ENCODE measurements at places on chromosomes 12 and 14.

GRCh38 chr14:104868060-104868740 is 3.1 kb downstream of the CEP170B start:
- DNase-seq: no peak

DNA sequence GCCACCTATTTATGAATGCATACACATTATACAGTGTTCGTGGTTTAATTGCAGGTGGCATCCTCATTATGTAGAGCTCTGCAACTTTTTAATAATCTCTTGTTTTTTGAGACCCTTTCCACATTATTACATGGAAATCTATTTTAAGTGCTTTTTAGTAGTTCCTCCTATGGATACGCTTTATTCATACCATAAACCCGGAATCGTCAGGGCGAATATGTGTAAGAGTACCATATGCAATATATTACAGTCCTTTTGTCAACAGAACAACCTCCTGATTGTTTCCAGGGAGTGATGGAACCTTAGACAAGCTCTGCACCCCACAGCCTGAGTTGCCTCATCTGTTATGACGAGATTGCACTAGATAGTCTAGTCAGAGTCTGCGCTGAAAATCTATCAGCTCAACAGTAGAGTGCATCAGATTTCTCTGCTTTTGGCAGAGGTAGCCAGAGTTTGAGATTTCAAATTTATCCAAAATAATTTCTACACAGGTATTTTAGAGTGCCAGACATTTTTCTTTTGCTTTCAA is 33.6 kb downstream of the EID3 start:
- no peak for DNase-seq

GRCh38 chr12:38983117-38983571 is 77.8 kb upstream of the CPNE8 start:
- DNase-seq: no peak

GRCh38 chr12:94536040-94536965 is 76.6 kb upstream of the CEP83 start:
- DNase-seq: no peak

GRCh38 chr12:89789862-89790261 is 81.2 kb upstream of the ATP2B1 start:
- no peak for DNase-seq

DNA sequence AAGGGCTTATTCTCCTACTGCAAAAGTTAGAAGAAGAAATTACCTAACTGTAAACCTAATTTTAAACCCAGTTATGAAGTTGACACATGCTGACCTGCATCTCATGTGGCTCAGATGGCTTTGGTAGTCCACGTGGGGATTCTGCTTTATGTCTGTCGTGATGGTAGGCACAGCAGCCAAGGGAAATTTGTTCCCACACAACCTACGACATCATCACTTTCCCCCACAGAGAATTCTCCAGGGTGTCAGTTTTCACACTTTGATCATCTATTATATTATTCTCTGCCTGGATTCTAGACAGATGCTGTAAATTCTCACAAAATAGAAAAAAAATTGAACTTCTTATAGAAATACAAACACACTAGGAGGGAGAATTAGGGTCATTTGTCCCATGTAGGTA is 70.6 kb downstream of the PTHLH start:
- DNase-seq: no peak

GRCh38 chr14:85437148-85437547 is 92.8 kb upstream of the FLRT2 start:
- no peak for DNase-seq

GRCh38 chr14:42460673-42461072 is 854.0 kb downstream of the LRFN5 start:
- no peak for DNase-seq

DNA sequence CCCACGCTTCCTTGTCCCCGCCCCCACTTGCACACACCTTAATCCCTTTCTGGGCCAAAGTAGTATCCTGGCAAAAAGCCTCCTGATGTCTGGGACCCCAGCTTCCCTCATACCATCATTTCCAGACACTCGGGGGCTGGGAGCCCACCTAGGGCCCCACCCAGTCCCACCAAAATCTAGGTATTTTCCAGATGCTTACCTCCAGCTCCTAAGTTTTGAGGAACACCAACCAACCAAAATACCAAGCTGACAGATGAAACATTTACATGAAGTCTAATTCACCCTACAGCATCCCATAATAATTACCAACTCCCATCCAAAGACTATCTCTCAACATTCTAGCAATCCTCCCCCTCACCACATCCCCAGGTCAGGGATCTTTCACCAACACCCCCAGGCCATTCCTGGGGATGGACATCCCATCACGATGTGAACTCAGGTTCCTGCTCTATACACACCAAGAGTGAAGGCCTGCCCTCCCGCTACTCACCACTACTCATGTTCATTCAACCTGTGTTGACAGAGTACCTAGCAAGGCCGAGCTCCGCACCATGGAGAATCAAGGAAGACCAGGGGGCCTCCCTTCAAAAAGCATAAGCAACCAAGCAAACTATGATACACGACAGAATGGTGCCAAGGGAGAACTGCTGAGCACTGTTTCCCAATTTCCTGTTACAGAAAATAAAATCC is 1.6 kb upstream of the CHD4 start:
- peak; percentile 59 for DNase-seq

- DNase-seq: no peak
Measured at GRCh38 chr14:90572441-90573150, 175.8 kb downstream of the CALM1 start.

DNA sequence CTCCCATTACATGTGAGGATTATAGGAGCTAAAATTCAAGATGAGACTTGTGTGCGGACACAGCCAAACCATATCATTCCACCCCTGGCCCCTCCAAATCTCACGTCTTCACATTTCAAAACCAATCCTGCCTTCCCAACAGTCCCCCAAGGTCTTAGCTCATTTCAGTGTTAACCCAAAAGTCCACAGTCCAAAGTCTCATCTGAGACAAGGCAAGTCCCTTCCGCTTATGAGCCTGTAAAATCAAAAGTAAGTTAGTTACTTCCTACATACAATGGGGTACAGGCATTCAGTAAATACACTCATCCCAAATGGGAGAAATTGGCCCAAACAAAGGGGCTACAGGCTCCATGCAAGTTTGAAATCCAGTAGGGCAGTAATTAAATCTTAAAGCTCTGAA is 76.1 kb downstream of the CRADD start:
- no peak for DNase-seq

DNA sequence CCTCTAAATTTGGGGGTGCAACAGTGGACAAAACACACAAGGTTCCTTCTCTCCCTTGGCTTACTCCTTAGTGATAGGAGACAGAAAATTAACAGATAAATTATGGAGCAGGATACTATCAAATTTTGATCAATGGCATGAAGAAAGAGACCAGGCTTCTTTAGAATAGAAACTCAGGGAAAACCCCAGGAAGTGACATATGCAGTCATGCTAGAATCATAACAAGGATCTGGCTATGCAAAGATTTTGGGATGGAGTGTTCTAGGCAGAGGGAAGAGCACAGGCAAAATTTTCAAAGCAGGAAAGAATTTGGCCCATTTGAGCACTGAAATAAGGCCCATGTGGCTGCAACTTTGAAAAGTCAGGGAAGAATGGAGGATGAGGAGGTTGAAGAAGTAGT is 182.3 kb upstream of the PLEKHG7 start:
- no peak for DNase-seq

GRCh38 chr12:91110311-91110924 is 876 bp downstream of the LUM start:
- no peak for DNase-seq

DNA sequence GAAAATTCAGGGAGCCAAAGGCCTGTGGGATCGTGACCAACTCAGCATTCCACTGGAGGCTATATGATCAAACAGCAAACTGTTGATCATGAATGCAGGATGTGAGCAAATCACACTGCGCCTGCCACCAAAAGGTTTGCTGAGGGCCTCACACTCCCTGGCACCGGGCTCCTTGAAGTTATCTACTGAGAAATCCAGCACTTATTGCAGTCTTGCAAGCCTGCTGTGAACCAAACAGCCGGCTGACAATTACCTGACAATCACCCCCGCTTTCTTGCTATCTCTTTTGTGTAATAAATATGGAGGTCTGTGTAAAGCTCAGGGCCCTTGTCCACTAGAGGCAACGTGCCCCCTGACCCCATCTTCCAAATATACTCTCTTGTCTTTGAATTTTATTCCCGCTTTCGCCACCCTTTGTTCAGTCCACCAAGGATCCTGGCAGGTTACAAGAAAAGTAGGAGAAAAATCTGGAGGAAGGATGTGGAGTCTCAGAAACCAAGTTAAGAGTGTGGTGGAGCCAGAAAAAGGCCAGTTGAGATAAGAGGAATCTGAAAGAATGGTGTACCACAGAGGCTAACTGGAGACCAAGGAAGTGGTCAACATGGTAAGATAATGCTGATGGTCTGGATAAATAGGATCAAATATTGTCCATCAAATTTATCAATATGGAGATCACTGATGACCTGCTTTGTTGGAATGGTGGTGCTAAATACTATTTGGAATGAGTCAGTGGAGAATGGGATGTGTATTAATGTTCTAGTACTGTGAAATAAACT is 229.2 kb downstream of the ALX1 start:
- no peak for DNase-seq

DNA sequence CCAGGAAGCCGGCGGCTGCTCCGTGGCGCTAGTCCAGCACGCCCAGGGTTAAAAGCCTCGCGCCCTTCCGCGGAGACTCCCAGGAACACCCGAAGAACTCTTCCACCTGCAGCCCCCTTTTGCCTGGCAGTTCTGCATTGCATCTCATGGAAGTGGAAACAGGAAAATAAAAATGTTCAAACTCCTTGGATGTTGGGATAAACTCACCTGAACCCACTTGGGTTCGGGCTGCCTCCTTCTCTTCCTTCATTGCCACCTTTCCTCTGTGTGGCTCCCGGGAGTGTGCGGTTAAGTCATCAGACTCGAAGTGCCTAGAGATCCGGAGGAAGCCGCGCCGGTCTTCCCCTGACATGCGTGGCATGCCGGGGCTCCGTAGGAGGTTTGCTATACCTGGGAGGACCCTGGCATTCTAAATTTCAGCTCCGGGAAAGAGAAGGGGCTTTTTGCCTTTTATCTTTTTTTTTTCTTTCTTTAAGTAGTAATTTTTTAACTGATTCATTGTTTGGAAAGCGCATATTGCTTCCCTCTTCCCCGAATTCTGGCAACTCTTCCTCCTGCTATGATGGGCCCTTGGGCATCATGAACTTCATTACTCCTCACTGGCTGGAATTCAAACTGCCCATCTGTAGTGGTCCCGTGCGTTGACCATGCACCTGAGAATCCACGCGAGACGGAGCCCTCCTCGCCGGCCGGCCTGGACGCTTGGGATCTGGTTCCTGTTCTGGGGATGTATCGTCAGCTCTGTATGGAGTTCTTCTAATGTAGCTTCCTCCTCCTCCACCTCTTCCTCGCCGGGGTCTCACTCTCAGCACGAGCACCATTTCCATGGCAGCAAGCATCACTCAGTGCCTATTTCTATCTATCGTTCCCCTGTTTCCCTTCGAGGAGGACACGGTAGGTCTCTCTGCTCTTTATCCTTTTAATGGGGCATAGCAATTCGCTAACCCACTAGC is 931.4 kb downstream of the DIO2 start:
- no peak for DNase-seq

DNA sequence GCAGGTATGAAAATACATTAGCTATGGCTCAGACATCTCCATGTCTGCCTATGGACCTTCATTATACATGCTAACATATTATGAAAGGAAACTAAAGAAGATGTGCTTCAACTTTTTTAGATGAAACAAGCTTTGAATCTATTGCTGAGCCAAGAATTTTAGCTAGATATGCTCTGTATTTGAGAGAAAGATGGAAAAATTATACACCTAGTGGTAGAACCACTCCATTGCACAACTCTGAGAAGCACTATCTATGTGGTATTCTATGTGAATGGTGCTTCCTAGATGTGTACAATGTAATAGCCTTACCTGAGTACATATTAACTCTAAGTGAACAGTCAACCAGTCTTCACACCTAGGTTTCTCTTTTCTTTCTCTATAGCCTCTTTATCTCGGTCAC is 17.3 kb downstream of the EPYC start:
- no peak for DNase-seq

DNA sequence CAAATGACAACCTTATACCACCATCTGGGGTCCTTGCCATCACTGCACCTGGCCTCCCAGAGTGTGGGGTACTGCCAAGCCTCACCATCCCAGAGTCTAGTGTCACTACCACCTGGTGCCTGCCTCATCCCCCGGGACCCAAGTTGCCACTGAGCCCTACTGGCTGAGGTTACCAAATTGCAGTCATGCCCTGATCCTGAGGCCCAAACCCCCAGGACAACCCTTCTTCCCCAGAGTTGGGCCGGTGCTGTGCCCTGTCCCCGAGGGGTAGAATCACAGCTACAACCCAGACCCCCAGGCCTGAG is 8.4 kb upstream of the SFSWAP start:
- DNase-seq: no peak

- no peak for DNase-seq
Measured at GRCh38 chr14:89912667-89913211, 41.8 kb downstream of the EFCAB11 start.

- no peak for DNase-seq
Measured at GRCh38 chr14:55813630-55814029, 233.6 kb downstream of the KTN1 start.

GRCh38 chr12:16605642-16606116 is 283 bp downstream of the LMO3 start:
- no peak for DNase-seq

DNA sequence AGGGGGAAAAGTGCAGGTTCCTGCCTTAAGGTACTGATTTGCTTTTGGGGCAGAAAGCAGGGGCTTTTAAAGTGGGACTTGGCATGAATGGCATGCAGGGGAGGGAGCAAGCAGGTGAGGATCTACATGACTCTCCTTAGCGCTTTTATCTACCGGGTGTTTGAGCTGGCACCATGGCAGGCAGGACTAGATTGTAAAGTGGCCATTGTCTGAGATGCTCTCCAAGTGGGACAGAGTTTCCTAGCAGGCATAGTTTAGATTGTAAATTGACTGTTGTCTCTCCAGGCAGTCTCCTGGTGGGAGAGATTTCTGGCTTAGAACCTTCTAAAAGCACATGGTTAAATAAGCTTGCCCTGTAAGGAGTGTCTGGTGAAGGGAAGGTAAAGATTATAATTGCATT is 5.3 kb upstream of the DICER1 start:
- no peak for DNase-seq

DNA sequence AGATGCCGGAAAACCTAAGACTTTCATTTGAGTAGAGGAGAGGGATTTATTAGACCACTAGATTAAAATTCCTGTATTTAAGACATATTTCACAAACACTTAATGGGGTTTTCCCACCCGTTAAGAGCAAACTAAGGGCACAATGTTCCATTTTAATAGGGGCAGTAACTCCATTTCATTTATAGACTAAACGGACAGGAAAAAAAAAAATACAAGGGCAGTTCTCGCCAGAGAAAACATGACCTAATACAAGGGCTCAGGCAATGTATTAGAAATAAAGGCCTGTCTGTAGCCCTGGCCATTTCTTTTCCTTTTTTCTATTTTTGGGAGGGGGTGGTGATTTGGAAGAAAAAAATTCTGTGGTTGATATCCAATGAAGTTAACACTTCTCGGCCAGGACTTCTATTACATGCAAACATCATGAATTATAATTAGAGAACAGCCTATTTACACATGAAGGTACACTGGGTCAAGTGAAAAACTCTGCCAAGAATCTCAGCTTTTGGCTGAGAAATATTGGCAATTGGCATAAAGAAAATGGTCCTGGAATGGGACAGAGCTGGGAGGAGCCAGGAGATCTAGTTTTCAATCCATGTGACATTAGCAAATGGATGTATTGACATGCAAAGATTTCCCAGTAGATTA is 641.1 kb upstream of the TBX3 start:
- DNase-seq: no peak

- no peak for DNase-seq
Measured at GRCh38 chr14:33764876-33765650, 185.8 kb downstream of the EGLN3 start.

GRCh38 chr12:62522984-62523383 is 56.4 kb downstream of the MON2 start:
- DNase-seq: no peak

Measured in stimulated activated CD4-positive, alpha-beta T cell treated with anti-CD3 and anti-CD28 coated beads, Interleukin-4, amount 100 ng/mL, for 48 hours (primary cell).